ENCODE measurements at places on chromosomes 4 and X.

DNA sequence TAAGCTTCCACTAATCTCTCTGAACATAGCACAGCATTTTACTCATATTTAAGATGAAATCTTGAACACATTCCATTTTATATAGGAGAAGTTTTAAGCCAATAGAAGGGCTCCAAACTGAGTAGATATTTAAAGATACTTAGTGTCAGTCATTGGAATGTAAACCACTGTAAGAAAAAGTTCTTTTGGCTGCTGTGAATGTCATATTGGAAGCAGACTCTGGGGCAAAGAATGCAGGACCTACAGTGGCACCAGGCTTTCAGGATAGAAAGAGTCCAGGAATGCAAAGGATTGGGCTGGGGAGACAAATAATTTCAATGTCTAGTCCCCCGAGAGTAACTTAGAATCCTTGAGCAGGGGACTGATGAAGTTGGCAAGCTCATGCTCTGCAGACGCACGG is 1047.7 kb downstream of the STIM2 start:
- DNase-seq = no peak

GRCh38 chr4:8262637-8263322 is 6.8 kb upstream of the HTRA3 start:
- no peak for DNase-seq

GRCh38 chr4:56330691-56331090 is 56.6 kb downstream of the AASDH start:
- DNase-seq = no peak

- DNase-seq = no peak
These were observed 15.0 kb upstream of the CD99L2 start for GRCh38 chrX:150913511-150913910.

- no peak for DNase-seq
These were observed 27.0 kb downstream of the AR start for GRCh38 chrX:67570839-67571238.

GRCh38 chr4:79050541-79050880 is 111.3 kb upstream of the PAQR3 start:
- no peak for DNase-seq

DNA sequence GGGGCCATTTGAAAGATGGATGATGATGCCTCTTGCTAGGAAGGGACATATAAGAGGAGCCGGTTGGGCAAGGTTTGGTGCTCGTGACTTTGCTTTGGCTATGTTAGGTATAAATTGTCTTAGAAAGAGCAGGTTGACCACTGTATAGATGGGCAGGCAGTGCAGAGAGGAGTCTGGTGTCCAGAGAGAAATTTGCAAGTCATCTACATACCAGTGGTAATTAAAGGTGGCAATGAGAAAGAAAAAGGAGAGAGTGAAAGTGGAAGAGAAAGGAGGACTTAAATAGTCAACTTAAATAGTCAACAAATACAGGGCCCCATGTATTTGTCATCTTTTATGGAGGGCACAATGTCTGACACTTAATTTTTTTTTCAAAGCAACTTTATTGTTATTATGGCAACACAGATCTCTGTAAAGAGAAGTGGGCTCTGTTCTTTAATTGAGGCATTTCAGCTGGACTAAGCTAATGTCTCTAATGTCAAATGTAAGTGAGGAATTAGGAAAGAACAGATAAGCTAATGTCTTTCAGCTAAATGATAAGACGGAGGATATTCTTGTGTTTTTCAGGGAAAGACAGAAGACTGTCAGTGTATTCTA is 75.4 kb upstream of the ANXA3 start:
- DNase-seq = no peak

GRCh38 chrX:123590842-123591486 is 141.9 kb downstream of the THOC2 start:
- no peak for DNase-seq

- no peak for DNase-seq
These were observed 108.7 kb upstream of the NPFFR2 start for GRCh38 chr4:71923070-71923469.

- no peak for DNase-seq
These were observed 556.2 kb upstream of the PCDH10 start for GRCh38 chr4:132592850-132593249.

GRCh38 chr4:163568843-163569242 is 74.4 kb downstream of the TMA16 start:
- no peak for DNase-seq

DNA sequence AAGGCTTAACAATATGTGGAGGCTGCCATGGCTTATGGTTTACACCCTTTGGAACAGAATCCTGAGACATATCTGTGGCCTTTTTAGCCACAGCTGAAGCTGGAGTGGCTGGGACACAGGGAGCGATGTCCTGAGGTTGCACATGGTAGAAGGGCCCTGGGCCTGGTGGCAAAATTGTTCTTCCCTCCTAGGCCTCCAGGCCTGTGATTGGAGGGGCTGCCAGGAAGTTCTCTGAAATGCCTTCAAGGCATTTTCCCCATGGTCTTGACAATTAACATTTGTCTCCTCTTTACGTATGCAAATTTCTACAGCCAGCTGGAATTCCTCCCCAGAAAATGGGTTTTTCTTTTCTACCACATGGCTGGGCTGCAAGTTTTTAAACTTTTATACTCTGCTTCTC is 39.1 kb upstream of the MAGEA8 start:
- no peak for DNase-seq

DNA sequence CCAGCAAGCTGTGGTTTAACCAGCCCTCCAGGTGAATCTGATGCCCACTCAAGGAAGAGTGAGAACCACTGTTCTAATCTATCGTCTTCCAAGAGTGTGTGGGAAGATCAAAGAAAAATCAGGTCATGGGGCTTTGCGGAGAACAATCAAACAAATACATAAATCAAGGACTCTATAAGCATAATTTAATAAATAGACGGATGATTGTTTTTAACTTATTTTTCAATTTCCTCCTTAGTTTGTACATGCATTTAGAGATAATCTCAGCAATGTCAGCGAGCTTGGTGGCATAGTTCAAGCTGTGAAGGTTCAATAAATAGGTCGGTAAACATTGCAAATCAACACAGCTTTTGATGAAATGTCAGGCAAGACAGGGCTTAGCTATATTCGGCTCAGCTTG is 84.9 kb downstream of the DMD start:
- DNase-seq = no peak

- DNase-seq = no peak
These were observed 581.0 kb downstream of the KCNIP4 start for GRCh38 chr4:21367567-21367966.
